ENCODE measurements at places on chromosomes 6 and 20.

DNA sequence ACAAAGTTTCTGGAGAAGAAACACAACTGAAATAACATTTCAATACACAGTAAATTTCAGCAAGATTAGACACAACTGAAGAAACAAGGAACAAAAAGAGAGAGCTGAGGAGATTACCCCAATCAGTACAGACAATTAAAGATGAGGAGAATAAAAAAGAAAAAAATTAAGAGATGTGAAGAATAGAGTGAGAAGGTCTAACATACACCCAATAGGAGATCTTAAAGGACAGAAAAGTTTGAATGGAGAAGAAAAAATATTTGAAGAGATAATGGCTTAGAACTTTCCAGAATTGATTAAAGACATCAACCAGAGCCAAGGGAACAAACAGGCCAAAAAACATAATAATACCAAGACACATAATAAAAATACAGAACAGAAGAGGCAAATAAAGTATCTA, 116.4 kb downstream of the HUS1B start:
- no peak for DNase-seq

- peak; percentile 59 for DNase-seq
These were observed 238.0 kb downstream of the ANKRD60 start for GRCh38 chr20:57990396-57990987.

DNA sequence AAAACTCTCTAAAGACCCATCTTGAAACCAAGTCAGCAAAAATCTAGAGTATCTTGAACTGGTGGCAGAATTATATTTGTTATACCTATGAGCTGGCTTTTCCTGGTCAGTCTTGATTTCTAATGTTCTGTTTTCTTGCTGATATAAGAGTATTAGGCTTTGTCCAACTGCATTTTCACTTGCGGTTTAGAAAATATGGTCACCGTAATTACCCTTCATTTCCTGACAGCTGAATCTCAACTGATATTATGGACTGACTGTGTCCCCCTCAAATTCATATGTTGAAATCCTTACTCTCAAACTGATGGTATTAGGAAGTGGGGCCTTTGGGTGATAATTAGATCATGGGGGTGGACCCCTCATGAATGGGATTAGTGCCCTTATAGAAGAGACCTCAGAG, 72.1 kb downstream of the TXLNB start:
- DNase-seq: no peak

GRCh38 chr20:53899351-53900167, 170.8 kb downstream of the BCAS1 start:
- DNase-seq: peak; percentile 100

GRCh38 chr6:82363428-82364086, at the start of gene TPBG:
Gene TPBG, plus strand, starts transcription at chr6:82363817. Its CDS starts 1,145 bp downstream, at chr6:82364962.
- DNase-seq: peak; percentile 86

- DNase-seq: peak; percentile 19
These were observed 56.7 kb downstream of the APCDD1L start for GRCh38 chr20:58458342-58459057.

DNA sequence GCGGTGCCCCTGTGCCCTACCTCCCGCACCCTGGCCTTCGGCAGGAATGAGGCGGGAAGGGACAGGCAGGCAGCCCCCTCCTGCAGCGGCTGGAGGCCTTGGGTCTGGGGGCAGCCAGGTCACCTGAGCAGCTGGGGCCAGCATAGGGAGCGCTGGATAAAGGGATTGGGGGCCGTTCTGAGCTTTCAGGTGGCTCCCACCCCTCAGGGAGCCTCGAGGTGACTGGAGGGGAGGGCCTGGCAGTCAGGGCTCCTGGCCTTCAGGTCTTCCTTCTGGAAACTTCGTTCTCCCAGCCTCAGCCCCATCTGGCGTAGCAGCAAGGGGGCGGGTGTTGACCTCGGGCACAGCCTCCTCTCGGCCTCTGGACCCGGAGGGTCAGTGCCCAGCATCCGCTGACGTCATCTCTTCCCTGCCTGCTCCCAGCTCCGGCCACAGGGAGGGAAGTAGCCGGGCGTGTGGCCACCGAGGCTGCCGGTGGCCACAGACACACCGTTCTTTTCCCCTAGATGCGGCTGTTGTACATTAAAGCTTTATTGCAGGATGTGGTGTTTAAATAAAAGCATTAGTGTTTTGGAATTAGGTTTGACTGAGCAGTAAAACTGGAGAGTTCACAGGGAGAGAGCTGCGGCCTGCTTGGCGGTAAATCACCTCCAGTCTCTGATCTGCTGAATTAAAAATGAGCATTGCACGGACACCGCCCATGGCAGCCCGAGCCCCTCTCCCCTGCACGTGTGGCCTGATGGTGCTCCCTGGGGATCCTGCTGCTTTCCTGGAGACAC, 80.0 kb upstream of the GATA5 start:
- no peak for DNase-seq

DNA sequence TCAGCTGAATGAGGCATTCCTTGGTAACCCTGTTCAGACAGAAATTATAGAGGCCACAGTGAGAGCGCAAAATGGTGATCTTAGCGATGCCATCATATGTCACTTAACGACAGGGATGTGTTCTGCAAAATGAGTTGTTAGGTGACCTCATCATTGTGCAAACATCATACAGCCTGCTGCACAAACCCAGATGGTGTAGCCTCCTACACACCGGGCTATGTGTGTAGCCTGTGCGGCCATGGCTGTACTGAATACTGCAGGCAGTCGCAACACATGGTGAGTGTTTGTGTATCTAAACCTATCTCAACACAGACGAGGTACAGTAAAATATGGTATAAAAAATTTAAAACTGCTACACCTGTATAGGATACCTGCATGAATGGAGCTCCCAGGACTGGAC, 234.1 kb upstream of the PMEPA1 start:
- no peak for DNase-seq

GRCh38 chr6:2061880-2062279, 183.5 kb downstream of the GMDS start:
- no peak for DNase-seq

DNA sequence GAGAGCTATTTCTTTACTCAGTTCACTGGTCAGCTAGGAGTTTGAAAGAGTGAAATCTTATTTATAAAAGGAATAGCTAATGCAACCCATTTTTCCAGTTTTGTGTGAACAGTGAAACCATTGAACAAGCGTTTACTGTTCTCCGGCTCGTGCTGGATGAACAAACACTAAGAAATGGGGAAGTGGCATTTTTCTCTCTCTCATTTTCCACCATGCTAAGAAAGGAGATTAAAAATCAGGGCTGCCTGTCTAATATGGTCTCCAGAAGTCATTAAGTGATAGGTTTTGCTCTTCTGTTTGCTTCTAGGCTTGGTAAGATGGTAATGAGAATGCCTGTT, 774 bp upstream of the SFT2D1 start:
- DNase-seq: no peak

DNA sequence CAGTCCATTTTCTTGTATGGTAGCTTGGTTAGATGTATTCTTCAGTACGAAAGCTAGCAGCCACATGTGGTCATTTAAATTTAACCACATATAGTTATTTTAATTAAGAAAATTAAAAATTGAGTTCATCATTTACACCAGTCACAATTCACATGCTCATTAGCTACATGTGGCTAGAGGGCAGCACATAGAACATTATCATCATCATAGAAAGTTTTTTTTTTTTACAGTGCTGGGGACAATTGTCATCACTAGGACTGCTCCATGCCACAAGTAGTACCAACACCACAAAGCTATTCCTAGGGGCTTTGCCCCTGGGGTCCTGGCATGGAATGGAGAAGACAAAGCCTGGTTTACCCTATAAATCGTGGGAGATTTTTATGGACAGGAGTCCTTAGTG, 30.5 kb downstream of the PLCB4 start:
- no peak for DNase-seq

GRCh38 chr6:63333440-63333839, 13.7 kb upstream of the LGSN start:
- no peak for DNase-seq

- no peak for DNase-seq
These were observed 102.6 kb upstream of the DUSP22 start for GRCh38 chr6:189676-190075.

GRCh38 chr20:7980332-7981046, 39.1 kb downstream of the TMX4 start:
- no peak for DNase-seq

GRCh38 chr20:25246182-25246999, 1.5 kb upstream of the PYGB start:
- DNase-seq: no peak

GRCh38 chr6:9252799-9253198, 817.5 kb upstream of the SLC35B3 start:
- DNase-seq: no peak

Data from HS-5 (cell line).